Omental fat pad (tissue), 4 donors: ENCODE measurements at places on chromosomes 1 and 21. TPM values are rescaled to one million over a fixed set of nuclear protein-coding genes. Genes with fewer than 3 reads are reported as not detected.

Gene CNIH3
- 3.2 TPM for total RNA-seq

Gene NPPA
- not detected for total RNA-seq

Gene RRP1B
- 21.0 TPM for total RNA-seq

Gene PLA2G2C
- not detected for total RNA-seq

Gene SPATA6
- 20.2 TPM for total RNA-seq

Gene IFI44
- total RNA-seq, result 78.2 TPM

Gene APCS
- total RNA-seq, result not detected

Gene KLF17
- 0.24 TPM for total RNA-seq
